Fibroblast of skin of left quadriceps (primary cell): ENCODE measurements at places on chromosomes 4 and X.

- DNase-seq, result no peak
Observed at GRCh38 chr4:127224556-127224955, 408.2 kb upstream of the INTU start.

DNA sequence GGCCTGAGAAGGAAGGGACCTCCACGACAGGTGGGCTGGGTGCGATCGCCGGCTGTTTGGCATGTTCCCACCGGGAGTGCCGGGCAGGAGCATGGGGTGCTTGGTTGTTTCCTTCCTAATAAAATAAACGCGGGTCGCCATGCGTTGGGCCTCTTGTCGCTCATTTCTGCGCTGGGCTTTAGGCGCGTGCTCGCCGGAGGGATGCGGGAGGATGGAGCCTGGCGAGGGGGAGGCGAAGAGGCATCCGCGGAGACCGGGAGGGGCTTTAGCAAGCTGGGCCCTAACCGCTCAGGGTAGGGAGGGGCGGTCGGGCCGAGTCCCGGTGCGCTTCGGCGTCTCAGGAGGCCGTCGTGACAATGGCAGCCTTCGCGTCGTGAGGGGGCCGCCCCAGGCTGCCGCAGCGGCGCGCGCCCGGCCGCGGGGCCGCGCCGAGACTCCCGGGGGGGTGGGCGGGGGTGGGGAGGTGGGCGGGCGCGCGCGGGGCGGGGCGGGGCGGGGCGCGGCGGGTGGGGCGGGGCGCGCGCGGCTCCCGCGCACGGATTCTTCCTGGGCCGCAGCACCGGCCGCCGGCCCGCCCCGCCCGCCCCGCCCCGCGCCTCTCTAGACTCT is 476 bp upstream of the GDI1 start:
- DNase-seq, result no peak

- DNase-seq, result no peak
Observed at GRCh38 chr4:70334681-70335080, at the start of gene CABS1. CABS1 (plus strand) TSS chr4:70334981; CDS start chr4:70335040, 59 bp downstream.

- no peak for DNase-seq
Observed at GRCh38 chr4:7434766-7435150, at the start of gene PSAPL1. PSAPL1 (minus strand) TSS chr4:7434930; CDS start chr4:7434879, 51 bp downstream.

GRCh38 chr4:105620640-105621323 is 68.4 kb downstream of the ARHGEF38 start:
- no peak for DNase-seq

GRCh38 chr4:171342646-171343045 is 470.6 kb upstream of the GALNTL6 start:
- DNase-seq, result no peak

GRCh38 chrX:2627272-2627867 is 63.7 kb upstream of the CD99 start:
- DNase-seq, result no peak
